ENCODE measurements at places on chromosomes 4 and X. TPM values are rescaled to one million over a fixed set of nuclear protein-coding genes. Genes with fewer than 3 reads are reported as not detected.

BCLAF3 gene
- total RNA-seq, result 10.0 TPM

VEGFD gene
- total RNA-seq, result not detected

FRMPD3 gene
- not detected for total RNA-seq

ABCB7 gene
- 16.7 TPM for total RNA-seq

STS gene
- total RNA-seq, result 1.2 TPM

TMPRSS11F gene
- not detected for total RNA-seq

MTNR1A gene
- total RNA-seq, result not detected

SPP1 gene
- not detected for total RNA-seq

GAGE10 gene
- total RNA-seq, result not detected

CYBB gene
- total RNA-seq, result 15.5 TPM

TMEM131L gene
- 92.7 TPM for total RNA-seq

SLC9B1 gene
- total RNA-seq, result 4.6 TPM

- DNase-seq, result no peak
These were observed 395.1 kb downstream of the TRIML1 start for GRCh38 chr4:188534297-188534696.

DNA sequence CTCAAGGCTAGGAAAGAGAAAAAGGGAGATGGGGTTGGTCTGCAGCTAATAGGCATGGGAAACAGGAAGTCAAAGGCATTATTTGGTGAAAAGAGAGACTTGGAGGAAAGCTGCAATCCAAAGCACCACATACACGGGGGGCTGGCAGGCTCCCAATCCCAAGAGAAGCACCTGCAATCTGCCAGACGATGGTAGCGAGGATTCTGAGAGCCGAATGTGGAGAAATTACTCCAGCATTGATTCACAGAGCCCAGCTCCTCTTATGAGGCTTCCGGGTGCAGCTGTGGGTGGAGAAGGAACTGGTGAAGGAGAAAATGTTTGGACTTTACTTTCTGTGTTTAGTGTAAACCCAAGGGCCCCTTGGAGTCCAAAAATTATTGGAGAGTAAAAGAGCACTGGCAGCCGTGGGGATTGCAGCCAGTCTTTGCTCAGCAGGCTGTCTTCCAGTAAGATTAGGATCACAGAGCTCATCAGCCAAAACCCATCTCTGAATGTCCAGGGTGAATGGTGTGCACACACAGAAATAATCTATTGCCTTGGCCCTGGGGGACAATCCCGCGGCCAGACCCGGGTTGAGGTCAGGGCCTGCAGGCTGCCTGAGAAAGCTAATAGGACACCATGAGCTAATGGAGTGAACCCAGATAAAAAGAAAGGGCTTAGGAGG, 197.6 kb downstream of the KIT start:
- no peak for DNase-seq

DNA sequence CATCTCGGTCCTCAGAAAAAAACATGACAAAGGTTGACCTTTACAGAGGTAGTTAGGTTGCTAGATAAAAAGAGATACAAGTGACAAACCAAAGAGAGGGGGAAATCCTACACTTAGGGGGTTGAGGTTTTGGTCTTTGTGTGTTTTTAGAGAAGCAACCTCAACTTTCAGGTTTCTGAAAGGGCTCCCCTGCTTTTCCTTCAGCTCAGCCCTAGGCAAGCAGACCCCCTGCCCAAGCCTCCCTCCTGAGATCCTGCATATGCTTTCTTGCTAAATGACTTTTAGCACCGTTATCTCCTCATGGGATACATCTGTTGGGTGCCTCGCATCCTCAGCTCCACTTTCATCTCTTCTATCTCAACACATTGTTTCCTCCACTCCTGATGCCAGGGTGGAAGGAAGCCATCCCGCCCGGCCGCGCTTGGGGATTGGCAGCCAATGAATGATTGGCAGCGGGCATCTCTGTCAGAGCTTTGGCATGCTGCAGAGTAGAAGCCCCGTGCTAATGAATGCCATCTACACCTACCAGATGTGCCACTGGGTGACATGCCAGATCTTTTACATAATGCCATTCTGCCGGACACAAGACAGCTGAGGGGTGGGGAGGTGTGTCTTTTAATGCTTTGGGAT, 15.0 kb upstream of the PRDM8 start:
- no peak for DNase-seq

DNA sequence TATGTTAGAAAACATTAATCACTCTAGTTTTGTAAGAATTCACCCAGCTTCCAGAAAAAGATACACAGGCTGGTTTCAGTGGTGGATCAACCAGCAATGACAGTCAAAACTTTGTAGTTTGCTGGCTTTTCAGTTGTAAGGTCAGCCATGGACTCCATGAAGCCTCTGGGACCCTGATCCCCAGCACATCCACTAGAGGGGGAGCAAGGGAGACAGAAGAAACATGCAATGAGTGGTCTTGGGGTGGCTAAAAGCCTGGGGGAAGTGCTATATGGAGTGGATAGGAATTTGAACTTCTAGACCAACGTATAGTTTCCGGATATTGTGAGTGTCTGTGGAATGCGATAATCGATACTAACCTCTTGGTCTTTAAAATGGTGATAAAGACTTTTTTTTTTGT, 72.7 kb downstream of the AFF2 start:
- DNase-seq, result no peak

- no peak for DNase-seq
These were observed 12.7 kb downstream of the EGF start for GRCh38 chr4:109925396-109925795.

- DNase-seq, result no peak
These were observed 195.4 kb downstream of the SOWAHB start for GRCh38 chr4:76702440-76703122.

DNA sequence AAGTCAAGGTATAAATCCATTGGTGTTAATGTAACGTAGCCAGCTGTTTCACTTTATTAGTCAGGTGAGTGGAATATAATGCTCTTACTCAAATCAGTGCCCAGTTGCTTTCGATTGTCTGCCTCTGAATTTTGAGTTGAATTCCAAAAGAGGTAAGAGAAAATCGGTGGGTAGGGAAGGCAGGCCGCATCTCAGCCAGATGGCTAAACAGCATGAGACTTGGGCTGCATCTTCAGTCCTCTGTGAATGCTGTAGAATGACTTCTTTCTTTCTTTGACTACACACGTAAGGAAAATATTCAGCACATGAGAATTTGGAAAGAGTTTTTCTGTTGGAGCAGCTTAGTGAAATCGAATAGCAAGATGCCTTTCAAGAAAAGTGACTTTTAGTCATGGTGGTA, 49.5 kb downstream of the TSPAN7 start:
- DNase-seq, result no peak

DNA sequence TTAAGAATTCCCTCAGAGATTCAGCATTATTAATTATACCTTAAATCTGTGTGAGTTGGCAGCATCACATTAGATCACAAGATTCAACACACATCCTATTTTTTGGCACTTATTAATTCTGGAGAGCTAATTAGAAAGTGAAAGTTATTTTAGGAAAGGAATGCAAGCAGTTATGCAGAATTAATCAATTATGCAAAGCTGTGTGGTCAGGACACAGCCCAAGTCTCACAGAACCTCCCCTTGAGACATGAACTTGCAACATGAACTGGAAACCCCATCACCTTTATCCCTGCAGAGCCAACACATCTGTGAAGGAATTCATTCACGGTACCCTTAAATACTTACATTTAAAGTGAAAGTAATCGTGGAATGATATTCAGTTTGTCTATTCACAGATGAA, 80.5 kb downstream of the TSPAN5 start:
- no peak for DNase-seq

DNA sequence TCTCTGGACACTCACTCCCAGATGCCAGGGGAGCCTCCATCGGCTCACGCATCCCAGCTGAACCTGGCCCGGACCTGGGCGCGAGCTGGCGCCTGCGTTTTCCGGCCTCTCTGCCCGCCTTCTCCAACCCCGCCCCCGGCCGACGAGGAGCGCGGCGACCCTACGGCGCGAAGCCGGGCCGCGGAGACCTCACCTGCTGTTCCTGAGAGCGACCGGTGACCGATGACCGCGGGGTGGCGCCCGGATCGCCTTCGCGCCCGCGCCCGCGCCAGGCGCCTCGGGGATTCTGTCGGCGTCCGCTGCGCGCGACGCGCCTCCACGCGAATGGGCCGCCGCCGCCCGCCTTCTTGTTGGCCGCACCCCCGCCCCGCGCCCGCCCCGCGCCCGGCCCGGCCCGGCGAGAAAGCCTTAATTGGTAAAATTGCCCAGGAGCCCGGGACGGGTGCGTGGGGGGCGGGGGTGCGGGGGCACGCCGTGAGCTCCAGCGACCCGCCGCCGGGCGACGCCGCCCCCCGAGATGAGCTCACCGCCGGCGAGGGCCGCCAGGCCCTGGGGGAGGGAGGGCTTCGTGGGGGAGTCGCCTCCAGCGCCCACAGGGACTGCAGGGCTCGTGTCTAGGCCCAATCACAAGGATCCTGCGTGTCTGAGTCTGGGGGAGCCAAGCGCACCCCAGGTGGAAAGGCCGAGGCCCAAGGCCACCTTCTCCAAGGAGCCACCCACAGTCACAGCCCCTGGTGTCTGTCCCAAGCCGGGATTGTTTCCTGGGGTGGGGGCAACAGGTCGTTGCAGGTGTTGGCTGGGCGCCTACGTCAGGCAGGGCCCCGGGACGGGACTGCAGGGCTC, at the start of gene FLNA:
Gene FLNA, minus strand, starts transcription at position 322 of the 843 bp plus-strand sequence. CDS start 3,389 bp downstream, outside the sequence.
- no peak for DNase-seq

DNA sequence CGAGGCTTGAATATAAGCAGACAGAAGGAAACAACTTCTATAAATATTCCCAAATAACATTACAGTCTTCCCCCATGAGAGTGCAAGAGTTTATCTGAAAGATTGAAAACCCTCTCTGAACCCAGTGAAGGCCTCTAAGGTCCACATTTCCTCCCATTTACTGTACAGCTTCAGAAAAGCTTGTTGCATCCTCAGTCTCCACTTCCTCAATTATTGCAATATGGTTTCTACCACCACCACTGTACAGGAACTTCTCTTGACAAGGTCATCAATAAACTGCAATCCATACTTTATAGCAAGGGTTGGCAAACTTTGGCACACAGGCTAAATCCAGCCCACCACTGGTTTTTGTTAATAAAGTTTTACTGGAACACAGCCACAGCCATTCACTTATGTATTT, 239.0 kb downstream of the THOC2 start:
- no peak for DNase-seq

- no peak for DNase-seq
These were observed 60.5 kb upstream of the PGRMC2 start for GRCh38 chr4:128347930-128348660.

DNA sequence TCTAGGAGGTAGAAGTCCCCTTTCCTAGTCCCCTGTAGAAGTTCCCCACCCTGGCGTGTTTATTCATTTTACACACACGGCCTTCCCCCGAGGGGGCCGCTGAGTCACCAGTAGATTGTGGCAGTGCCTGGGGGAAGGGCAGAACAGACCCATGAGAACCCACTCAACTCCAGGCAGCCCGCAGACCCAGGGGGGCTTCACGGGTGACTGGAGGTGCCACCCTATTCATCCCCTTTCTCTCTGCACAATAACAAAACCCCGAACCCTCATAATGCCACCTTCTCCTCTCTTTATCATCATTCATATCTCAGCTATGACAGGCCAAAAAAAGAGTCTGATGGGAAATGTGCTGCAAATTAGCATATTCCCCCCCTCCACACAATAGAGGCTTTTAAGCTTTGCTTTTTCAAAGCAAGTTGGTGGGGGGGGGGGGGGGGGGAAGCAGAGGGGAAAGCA, 20.4 kb upstream of the GPM6B start:
- no peak for DNase-seq

- no peak for DNase-seq
These were observed 9.3 kb upstream of the GRPR start for GRCh38 chrX:16113978-16114565.

GRCh38 chr4:168979338-168979737, 30.7 kb downstream of the CBR4 start:
- DNase-seq, result no peak

DNA sequence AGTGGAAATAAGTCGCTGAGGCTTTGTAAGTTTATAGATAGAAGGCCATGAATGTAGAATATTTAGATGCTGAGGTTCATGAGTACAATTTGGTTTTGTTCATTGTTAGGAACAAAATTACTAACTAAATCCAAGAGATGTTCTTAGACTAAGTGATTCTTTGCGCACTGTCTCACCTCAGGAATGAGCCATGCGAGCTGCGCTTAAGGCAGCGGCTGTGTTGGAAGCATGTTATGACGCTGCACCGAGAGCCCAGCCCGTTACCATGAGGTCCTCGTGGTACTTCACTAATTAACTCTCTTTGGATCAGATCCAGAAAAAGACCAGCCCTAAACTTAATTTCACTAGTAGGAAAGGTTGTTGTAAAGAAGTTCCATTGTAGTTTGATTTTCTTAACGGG, 166.2 kb downstream of the RAPGEF2 start:
- no peak for DNase-seq

GRCh38 chr4:182022909-182023308, 220.3 kb upstream of the TENM3 start:
- no peak for DNase-seq

DNA sequence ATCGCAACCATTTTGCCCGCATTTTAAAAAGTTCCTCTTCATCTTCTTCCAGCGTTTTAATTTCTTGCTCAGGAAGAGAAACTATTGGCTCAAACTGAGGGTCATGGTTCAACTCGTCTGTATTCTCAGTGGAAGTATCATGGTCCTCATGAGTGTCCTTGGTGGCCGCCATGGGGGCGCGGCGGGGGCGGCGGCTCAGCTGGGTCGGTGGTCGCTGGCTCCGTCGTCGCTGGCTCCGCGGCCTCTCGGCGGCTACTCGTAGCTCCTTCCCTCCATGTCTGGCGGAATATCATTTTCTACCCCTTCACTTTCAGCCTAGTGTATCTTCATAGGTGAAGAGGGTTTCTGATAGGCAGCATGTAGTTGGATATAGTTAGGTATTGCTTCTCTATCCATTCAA, 492.0 kb upstream of the MAGEB18 start:
- DNase-seq, result no peak

DNA sequence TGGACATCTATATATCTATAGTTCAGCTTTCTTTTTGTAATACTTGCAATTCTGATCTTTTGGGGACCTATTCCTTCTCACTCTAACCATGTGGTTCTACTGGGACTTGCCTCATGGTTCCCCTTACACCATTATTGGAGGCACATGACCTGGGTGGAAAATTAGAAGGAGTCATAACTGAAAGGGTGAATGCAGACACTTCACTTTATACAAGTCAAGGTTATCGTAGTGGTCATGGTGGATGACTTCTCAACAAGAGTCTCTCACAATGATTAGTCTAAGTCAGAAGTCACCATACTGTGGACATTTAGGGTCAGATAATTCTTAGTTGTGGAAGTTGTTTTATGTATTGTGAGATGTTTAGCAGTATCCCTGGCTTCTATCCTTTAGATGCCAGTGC, 10.5 kb upstream of the EIF4E start:
- DNase-seq, result no peak

DNA sequence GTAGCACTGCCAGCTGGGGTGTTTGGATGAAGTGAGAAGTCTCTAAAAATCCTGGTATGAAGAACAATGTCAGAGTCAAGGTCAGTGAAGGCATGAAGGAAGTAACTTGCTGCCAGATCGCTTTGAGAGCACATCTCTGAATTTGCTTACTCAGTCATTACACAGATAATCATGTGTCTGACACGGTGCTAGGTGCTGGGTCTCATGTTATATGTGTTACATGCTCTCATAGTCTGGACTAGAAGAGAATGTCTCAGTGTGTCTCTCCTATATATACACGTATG, 337.9 kb downstream of the ARHGAP10 start:
- DNase-seq, result no peak

GRCh38 chrX:68690936-68691501, 43.6 kb downstream of the STARD8 start:
- DNase-seq, result no peak
